ENCODE measurements at places on chromosomes 16 and 17.

- no peak for DNase-seq
Observed at GRCh38 chr17:55446581-55447205, 25.1 kb upstream of the MMD start.

DNA sequence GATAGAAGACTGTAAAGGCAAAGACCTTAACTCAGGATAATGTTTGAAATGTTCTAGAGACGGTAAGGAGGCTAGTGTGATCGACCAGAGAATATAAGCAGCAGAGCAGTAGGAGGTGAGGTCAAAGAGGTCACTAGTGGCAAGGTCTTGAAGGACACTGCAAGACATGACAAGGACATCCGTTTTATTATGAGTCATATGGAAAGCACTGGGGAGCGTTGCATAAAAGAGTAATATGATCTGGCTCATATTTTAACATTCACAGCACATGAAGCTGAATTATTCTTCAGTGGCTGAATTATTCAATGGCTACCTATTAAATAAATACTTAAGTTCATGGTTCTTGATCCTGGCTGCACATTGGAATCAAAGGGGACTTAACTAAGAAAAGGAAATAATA lies 123.7 kb downstream of the SOX9 start:
- DNase-seq = no peak

DNA sequence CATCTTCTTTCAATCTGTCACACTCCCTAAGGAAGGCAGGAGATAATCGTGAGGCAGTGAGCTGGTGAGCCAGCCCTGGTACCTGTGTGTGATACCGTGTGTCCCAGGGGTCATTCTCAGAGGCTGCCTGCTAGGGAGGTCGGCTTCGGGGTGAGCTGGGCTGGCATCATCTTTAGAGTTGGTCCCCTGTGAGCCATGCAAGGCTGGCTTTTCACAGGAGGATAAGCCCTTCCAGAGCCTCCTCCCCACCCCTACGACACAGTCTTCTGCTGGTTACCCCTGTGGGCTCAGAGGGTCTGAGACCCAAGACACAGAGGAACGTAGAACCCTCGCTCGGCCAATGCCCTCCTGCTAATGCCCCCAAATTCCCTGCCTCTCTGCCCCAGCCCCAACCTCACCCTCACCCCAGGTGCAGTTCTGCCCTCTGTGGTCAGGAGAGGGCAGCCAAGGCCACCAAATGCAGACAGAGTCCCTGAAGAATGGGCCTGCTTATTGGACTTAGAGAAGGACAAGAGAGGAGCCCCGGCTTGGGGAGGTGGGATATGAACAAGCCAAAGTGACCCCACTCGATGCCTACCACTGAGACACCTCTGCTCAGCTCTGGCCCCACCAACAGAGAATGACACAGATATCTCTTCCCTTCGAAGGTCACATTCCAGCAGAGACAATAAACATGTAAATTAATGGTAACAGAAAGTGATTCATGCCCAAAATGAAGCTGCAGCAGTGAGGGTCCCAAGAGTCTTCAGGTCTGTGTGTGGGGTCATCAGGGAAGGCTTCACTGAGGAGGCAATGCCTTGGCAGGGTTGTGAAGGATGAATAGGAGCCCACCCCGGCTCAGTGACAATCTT lies 80.8 kb upstream of the CCL1 start:
- peak; percentile 42 for DNase-seq

GRCh38 chr17:3896108-3896967 lies 3.5 kb upstream of the CAMKK1 start:
- peak; percentile 26 for DNase-seq
